H7 (cell line): ENCODE measurements at places on chromosomes 4 and X. TPM values are rescaled to one million over a fixed set of nuclear protein-coding genes. Genes with fewer than 3 reads are reported as not detected.

DNA sequence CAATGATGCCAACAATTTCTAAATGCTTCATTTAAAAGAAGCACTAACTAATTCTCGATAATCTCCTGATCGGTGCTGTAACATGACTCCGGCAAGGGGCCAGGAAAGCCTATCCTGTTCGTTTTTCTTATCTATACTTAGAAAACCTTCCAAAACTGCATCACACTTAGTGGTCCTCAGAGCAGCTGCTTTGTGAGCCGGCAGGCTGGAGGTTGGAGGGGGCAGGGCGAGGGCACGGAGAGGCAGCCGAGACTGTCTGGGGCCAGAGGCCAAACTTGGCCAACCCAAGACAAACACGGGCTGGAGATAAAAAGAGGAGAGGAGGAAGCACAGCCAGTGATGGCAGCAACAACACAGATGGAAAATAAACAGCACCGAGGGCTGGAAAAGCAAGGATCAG is 455.7 kb downstream of the BCOR start:
- no peak for DNase-seq

DNA sequence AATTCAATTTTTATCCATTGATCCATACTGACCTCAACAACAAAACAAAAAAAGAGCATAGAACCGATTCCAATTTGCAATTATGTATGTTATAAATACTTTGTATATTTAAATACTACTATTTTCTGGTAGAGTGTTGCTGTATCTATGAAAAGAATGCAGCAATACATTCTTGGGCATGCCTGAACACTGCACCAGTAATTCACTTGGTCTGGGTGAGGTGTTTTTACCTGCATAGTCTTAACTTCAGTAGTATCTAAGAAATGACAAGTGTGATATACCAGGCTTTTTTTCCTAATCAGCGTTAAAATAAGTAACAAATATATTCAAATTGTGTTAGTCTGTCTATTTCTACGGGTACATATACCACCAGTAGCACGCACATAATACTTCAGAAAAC is 120.2 kb downstream of the KLHL13 start:
- DNase-seq = no peak

DNA sequence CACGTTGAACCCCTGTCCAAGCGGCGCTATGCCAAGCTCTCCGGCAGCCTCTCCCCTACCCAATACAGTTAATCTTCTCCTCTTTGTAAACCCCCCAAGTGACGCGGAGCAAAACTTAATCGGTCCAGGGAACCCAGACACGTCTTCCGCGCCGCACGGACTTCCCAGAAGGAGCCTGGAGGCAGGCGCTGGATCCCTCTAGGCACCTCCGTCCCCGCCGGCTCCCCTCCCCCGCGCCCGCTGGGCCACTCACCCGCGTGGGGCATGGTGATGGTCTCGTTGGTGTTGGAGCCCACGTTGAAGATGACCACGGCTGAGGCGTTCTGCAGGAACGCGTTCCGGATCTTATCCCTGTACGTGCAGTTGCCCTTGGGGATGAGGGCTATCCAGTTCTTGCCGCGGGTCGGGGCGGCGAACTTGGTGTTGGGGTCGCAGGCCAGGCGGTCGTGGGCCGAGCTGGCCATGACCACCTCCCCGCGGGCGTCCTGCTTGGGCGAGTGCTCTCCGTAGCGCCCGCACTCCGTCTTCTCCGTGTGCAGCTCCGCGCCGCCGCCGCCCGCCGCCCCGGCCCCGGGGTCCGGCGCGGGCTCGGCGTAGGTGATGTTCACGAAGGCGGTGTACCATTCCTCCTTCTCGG is 1.1 kb downstream of the RNF150 start:
- DNase-seq = no peak

GRCh38 chr4:55184600-55185523 is 59.5 kb upstream of the KDR start:
- peak; percentile 28 for DNase-seq

GRCh38 chr4:103996637-103997036 is 276.9 kb upstream of the TACR3 start:
- DNase-seq = peak; percentile 53

MAML3 gene
- total RNA-seq = 5.9 and 7.1 TPM in 2 replicates

DNA sequence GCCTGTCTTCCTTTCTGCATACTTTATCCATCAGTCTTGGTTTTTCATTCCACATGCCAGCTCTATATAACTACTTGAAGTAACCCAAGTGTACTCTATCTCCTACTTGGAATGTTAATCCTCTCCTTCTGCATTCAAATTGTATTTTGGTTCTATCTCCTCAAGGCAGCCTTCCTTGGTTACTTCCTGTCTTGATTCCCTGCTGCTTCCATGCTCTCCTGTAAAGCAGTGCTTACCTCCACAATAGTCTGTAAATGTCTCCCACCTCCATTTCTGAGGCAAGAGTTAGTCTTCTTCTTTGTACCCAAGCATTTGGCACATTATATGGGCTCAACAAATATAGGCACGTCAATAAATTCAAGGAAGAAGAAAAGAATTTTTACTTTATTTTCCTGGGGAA is 298.4 kb downstream of the ARHGAP24 start:
- DNase-seq = no peak

PARM1 gene
- total RNA-seq = 2.5 TPM in 2 replicates
